ENCODE measurements at places on chromosomes 1 and 21.

DNA sequence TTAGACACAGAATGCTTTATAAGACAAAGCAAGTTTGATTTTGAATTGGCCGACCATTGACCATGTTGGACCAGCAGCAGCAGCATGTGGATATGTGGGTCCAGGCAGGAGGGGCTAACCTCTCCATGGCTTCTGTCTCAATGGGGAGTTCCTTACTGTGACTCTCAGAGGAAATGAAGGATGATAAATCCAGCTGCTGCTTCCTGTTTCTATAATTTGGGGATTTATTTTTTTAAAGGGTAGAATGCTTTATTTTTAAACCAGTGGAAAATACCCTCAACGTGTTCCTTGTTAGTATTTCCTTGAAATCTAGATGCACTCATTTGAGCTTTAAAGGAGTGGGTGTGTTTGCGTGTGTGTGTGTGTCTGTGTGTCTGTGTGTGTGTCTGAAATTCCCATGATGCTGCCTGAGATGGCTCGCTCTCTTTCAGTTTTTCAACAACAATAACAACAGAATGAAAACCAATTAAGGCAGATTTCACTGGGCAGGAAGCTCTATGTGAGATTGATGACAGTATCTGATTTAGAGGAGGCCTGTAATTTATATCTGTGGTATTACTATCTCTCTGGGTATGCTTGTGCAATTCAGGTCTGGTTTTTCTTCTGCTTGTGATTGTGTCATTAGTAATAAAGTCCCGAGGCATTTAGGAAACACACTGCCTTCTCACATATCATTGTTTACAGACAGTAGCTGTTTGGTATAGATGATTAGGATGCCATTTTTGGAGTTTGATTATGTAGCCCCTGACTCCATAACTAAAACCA, 86.1 kb upstream of the ZNF326 start:
- no peak for DNase-seq

GRCh38 chr1:106699433-106699832, 357.0 kb upstream of the PRMT6 start:
- no peak for DNase-seq

- no peak for DNase-seq
Measured at GRCh38 chr1:208807446-208808127, 563.4 kb upstream of the PLXNA2 start.

DNA sequence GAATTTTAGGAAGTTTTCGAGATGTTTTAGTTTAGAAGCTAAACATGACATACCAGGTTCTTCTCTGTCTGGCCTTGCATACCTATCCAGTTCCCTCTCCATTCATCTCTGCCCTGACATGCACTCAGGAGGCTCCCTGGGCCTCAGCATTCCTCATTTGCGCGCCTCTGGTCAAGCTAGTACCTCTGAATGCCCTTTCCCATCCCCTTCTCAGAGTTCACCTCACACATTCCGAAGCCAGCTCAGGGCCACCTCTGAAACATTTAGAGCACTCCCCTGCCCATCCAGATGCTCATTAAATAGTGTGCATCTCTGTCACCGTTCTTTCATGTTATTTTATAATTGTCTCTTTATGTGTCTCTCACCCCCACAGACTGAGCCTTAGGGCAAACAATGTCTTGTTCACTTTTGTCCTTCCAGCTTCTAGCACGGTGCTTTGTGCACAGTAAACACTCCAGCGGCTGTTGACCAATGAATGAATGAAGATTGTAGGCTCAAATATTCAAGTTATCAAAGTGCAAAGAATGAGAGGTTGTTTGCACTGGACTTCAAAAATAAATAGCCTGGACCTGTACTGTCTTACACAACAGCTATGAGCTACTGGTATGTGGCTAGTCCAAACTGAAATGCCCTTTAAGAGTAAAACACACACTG, 1.2 kb upstream of the DHCR24 start:
- no peak for DNase-seq

DNA sequence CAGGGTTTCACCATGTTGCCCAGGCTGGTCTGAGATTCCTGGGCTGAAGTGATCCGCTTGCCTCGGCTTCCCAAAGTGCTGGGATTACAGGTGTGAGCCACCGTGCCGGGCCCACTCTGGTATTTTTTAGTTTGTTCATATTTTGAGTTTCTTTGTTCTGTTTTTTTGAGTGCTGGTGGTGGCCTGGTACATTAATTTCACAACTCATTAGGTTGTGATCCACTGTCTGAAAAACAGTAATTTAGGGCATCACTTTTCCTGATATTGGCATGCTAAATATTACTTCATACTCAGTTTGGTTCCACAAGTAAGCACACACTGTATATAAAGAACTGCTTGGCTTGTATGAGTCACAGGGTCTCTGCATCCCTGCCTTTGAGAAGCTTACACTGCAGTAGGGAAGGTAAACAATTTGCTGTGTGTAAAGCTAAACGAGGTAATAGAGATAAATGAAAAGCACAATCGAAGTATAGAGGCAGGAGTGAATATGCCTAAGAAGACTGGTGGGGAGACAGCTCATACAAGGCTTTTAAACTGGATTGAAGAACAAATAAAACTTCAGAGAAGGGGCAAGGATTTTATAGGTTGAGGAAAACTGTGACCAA, 7.7 kb downstream of the SNX27 start:
- no peak for DNase-seq

GRCh38 chr1:37480581-37481288, 6.4 kb downstream of the ZC3H12A start:
- DNase-seq: no peak

Data from stimulated activated CD8-positive, alpha-beta memory T cell treated with anti-CD3 and anti-CD28 coated beads, Interleukin-4, amount 100 ng/mL, for 4 hours (primary cell).